BJ (cell line): ENCODE measurements at places on chromosomes 16 and 17.

GRCh38 chr17:5033352-5034015 is 1.7 kb downstream of the SLC52A1 start:
- DNase-seq = no peak

DNA sequence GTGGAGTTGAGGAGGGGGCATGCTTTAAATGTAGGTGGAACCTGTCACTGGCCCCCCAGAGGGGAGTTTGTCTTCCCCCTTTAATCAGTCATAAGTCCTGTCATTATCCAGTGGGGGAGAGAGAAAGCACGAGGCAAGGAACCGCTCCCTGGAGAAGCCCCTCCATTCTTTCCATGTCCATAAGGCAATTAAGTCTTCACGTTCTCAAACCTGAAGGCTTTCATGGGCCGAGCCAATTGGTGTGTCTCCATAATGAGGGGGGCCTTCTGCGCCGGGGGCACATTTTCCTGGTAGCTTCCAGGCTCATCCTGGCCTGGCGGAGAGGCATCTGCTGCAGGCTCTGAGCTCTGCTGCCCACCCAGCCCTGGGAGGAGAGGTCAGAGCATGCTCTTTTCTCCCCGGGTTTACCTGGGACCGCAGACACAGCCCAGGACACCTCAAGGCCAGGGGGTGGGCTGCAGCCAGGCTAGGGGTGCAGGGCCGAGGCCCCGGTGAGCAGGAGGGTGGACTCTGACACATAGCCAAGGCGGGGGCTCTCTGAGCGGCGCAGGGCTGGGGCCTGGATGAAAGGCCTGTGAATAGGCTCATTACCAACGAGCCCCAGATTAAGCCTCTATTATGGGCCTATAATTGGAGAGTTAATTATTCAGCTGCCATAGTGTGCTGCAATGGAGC is 42.5 kb downstream of the C16orf78 start:
- DNase-seq = no peak

GRCh38 chr16:2046893-2047329 is 723 bp downstream of the NTHL1 start:
- DNase-seq = no peak

GRCh38 chr16:3541527-3542155 is 35.6 kb downstream of the NLRC3 start:
- no peak for DNase-seq

DNA sequence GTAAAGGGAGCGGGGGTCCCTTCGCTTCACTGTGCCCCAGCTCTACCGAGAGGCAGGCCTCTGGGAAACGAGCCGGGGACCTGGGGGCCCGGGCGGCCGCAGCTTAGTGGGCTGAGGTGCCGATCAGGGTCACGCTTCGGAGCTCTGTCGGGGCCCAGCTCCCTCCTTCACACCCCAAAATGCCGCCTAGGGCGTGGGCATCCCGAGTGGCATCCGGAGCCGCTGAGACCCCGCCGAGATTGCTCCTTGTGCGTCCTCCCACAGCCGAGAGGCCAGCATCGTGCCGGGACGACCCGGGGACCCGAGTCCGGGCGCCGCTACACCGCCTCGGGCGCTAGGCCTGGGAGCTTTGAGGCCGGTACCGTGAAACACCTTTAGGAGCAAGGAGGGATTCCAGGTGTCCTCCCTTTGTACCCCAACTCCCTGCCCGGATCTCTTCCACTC is 1.3 kb downstream of the SALL1 start:
- DNase-seq = no peak

- DNase-seq = no peak
Measured at GRCh38 chr17:1244606-1245012, 25.6 kb upstream of the BHLHA9 start.

DNA sequence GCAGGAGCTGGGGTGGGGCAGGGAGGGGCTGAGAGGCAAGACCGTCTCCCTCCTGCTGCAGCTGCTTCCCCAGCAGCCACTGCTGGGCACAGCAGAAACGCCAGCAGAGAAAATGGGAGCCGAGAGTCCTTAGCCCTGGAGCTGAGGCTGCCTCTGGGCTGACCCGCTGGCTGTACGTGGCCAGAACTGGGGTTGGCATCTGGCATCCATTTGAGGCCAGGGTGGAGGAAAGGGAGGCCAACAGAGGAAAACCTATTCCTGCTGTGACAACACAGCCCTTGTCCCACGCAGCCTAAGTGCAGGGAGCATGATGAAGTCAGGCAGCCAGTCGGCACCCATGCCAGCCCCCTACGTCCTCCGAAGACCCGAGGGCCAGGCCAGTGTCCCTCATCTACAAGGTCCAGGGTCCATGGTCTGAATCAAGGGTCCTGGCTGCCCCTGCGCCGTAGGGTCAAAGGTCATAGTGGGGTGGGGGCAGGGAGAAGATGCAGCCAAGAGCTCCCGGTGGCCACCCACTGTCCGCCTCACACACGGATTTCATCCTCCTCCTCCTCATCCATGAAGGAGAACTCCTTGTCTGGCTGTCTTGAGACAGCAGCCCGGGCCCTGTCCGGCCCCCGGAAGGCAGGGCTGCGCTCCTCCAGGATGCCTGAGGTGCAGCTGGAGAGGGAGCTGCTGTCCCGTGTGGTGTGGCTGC is 23.4 kb upstream of the CPSF4L start:
- no peak for DNase-seq

- DNase-seq = no peak
Measured at GRCh38 chr16:87535457-87535854, 42.6 kb upstream of the ZCCHC14 start.

- DNase-seq = no peak
Measured at GRCh38 chr17:77019893-77020379, 120.8 kb upstream of the SEC14L1 start.

- no peak for DNase-seq
Measured at GRCh38 chr16:728131-728889, 1.4 kb downstream of the HAGHL start.

DNA sequence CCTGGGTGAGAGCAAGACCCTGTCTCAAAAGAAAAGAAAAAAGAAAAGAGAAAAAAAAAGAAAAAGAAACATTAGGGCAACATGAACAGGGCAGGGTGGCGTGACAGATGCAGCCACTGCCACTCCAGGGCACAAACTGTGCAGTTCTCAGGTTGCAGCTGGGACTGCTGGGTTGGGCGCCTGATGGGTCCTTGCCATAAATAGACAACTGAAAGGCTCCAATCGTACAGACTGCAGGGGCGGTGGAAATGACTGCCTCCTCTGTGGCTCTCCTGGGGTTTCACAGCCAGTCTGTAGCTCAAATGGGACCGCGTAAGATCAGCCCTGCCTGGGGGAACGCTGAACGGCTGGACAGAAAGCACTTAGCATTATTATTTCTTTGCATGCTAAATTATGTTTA is 130.7 kb downstream of the CPPED1 start:
- DNase-seq = no peak

GRCh38 chr16:86225905-86226371 is 284.4 kb upstream of the FOXF1 start:
- no peak for DNase-seq

- no peak for DNase-seq
Measured at GRCh38 chr17:7133916-7134315, 19.3 kb upstream of the ASGR2 start.

- DNase-seq = peak; percentile 23
Measured at GRCh38 chr16:66007717-66008116, 358.8 kb upstream of the CDH5 start.

DNA sequence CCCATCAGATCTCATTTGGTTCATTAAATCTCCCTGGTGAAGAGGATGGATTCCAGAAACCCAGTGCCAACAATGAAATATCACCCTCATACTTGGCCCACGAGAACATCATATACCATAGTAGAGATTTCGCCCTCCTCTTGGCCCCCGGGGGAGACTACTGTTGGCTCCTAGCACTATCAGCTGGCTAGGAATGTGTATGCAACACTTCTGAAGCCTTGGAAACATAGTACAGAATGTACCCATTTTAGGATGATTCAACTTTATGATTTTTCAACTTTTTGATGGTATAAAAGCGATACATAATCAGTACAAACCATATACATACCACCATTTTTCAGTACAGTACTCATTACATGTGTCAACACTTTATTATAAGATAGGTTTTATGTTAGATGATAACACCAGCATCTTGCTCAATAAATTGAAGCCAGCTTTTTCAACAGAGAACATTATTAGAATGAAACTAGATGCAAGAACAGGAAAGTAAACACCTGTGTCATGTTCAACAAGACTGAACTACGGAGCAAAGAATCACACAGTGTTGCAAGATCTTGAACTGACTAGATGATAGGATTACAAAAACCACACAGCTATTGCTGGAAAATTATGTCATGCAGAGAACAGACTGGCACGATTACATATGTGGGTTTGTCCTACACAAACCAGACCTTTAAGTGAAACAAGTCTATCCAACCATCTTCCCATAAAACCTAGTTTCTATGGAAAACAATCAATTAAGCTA is 17.2 kb downstream of the RSL1D1 start:
- DNase-seq = no peak

GRCh38 chr17:42814633-42815399 is 9.3 kb downstream of the BECN1 start:
- DNase-seq = peak; percentile 26

GRCh38 chr17:12472252-12473173 is 193.2 kb upstream of the MYOCD start:
- no peak for DNase-seq

DNA sequence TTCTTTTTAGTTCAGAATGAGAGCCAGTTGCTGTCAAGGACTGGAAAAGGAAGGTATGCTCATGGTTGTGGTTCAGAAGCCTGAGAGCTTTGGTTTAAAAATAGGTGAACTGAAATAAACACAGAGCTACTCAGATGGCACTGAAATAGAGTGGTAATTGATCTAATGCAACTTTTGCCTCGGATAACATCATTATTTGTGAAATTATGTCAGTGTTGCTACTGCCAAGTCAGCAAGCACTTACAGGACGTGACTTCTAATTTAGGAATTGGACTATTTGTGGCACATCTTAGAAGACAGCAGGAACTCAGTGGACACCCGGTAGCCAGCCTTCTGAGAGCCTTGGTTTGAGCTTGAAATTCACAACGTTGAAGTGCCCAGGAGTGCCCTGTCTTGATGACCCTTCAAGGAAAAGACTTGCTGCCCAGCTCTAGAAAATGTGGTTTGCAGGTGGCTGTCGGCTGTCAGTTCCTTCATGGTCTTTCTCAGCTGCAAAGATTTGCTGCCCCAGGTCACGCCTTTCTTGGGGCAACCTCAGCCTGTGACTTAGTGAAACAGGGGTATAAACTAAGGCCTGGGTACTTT is 42.0 kb upstream of the XYLT1 start:
- DNase-seq = peak; percentile 55

DNA sequence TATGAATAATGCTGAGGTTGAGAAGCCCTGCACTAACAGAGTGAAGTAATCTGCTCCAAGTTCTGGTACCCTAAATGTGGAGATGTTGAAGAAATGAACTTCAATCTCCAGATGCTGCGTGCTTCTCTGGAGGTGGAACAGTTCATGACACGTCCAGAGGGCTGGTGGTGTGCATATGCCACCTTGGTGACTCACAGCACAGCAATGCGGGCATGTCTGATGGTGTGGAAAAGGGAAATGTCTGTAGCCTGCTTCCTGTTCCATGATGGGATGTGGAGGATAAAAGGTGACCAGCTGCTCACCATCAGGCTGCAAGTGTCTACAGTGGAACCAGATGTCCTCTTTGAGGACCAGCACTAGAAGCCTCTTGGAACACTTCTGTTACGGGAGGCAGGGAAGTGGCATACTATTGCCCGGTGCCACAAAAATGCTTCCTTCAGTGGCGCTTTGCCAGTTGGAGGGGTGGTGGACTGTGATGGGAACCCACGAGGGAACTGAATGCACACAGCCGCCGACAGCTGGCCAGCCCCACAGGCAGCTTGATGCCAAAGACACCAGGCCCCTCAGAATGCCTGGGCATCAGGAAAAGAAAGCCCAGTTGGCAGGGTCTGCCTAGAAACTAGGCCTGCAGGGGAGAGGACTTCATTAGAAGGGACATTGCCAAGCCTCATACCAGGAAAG is 19.9 kb downstream of the SNX11 start:
- no peak for DNase-seq

- no peak for DNase-seq
Measured at GRCh38 chr16:89210904-89211515, 6.5 kb upstream of the ZNF778 start.

- DNase-seq = peak; percentile 41
Measured at GRCh38 chr17:31274252-31274651, 22.8 kb downstream of the OMG start.

DNA sequence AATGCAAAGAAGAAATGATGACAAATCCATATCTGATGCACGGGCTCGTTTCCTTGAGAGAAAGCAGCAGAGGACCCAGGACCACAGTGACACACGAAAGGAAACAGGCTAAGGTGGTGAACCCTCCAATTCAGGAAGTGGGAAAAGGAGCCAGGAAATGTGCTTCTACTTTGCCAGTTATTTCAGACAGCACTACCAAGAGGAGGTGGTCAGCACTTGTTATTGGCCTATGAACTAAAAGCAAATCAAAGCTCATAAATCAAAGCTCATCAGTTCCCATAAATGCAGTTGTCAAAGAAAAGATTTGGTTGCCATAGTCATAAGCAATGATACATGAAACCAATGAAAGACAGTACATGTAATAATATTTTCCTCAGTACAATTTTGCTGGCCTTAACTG is 12.6 kb upstream of the CLTC start:
- DNase-seq = no peak

GRCh38 chr17:82662711-82663261 is 14.5 kb upstream of the WDR45B start:
- DNase-seq = no peak

DNA sequence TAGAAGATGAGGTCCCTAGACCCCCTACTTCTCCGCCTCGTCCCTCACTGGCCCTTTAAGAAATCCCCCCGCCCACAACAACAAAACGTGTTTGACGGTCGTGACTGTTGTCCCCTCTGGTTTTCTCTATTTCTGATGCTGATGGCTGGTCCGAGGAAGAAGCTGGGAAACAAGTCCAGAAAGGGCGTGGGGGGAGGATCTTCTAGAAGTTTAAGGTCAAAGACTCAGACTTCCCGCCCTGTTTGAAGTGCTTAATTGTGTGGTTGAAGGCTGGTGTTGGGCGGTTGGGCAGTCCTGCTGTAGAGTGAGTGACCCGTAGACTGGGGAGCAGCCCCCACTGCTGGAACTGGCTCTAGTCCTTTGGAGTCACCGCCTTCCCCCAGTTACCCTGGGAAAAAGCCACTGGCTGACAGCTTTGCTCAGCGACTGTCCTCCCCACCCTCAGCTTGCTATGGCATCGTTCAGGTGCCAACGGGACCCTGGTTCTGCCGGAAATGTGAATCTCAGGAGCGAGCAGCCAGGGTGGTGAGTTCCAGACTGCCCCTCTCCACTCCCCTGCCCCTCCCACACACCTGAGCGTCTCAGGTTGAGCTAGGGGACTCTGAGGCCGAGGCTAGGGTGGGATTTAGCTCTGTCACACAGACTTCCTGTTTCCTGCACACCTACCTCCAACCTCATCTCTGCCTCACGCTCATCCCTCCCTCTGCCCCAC is 1.6 kb downstream of the MLLT6 start:
- DNase-seq = no peak

GRCh38 chr17:19303367-19303776 is 59.2 kb downstream of the B9D1 start:
- no peak for DNase-seq

GRCh38 chr17:73474370-73474988 is 162.7 kb upstream of the CDC42EP4 start:
- DNase-seq = peak; percentile 1

- no peak for DNase-seq
Measured at GRCh38 chr16:78523212-78523985, 423.9 kb downstream of the WWOX start.

- DNase-seq = no peak
Measured at GRCh38 chr17:80316927-80317705, 56.5 kb downstream of the RNF213 start.
